ENCODE measurements at places on chromosomes 13 and 19.

DNA sequence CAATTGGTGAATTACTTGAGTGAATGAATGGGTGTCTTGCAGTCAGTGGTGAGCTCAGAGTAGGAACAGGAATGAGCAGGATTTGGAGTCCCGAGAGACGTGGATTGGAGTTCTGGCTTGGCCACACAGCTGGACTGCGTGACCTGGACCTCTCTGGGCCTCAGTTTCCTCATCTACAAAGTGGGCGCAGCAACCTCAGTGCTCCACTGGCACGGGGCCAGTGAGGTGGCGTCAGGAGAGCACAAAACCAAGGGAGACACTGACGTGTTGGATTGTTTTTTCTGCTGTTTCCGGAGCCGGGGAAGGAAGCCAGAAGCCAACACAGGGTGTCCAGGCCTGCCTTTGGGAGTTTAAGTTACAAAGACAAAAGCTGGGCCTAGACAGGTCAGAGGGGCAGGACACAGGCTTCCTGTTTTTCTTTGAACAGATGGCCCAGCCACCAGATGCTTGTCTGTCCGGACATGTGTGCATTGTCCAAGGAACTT, 6.5 kb upstream of the DOCK6 start:
- DNase-seq = no peak

- DNase-seq = no peak
These were observed 894.5 kb downstream of the PCDH9 start for GRCh38 chr13:66335626-66336025.

GRCh38 chr13:33284916-33285315, 639 bp downstream of the STARD13 start:
- DNase-seq = peak; percentile 13

DNA sequence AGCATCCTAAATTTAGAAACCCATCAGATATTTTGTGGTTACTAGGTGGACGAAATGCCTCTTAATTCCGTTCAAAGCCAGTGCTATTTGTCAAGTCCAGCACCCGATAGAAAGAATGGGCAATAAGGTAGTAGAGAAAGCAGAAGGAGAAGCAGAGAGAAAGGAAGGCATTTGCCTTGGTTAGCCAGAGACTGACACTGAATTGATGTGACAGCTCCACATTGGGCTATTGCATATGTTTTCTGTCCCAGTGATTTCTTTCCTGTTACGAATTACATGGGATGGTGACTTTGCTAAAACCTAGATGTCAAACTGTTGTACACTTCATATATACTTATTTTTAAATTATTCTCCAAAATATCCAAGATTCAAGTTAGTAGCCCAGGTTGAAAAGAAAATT, 542.6 kb downstream of the DCT start:
- no peak for DNase-seq

GRCh38 chr19:10773969-10774368, 56.1 kb downstream of the DNM2 start:
- no peak for DNase-seq

DNA sequence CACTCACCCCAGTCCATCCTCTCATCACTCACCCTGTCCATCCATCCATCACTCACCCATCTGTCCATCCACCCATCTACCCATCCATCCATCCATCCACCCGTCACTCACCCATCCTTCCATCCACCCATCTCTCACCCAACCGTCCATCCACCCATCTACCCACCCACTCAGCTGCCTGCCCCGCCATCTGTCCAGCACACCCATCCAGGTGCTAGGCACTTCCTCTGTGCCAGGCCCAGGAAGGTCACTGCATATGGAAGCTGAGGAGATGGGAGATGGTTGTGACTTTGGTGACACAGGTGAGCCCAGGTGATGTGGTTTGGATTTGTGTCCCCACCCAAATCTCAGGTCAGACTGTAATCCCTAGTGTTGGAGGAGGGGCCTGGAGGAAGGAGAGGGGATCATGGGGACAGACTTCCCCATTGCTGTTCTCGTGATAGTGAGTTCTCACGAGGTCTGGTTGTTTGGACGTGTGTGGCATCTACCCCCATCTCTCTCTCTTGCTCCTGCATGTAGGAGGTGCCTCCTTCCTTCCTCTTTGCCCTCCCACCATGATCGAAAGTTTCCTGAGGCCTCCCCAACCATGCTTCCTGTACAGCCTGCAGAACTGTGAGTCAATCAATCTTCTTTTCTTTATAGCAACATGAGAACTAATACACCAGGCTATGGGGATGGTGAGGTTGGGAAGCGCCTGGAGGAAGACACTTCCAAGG, 15.9 kb upstream of the C13orf46 start:
- no peak for DNase-seq

- no peak for DNase-seq
These were observed 30.6 kb downstream of the NLRP13 start for GRCh38 chr19:55901369-55902079.

- DNase-seq = no peak
These were observed 1217.5 kb downstream of the DIAPH3 start for GRCh38 chr13:58946274-58946673.

- DNase-seq = no peak
These were observed 184.9 kb downstream of the GGACT start for GRCh38 chr13:100403675-100404074.

- DNase-seq = no peak
These were observed 48.8 kb downstream of the DCLK1 start for GRCh38 chr13:36082396-36082795.

GRCh38 chr19:41895745-41896580, 13.0 kb downstream of the ARHGEF1 start:
- DNase-seq = no peak

- DNase-seq = no peak
These were observed 519 bp downstream of the ZNF551 start for GRCh38 chr19:57682226-57682766.

- DNase-seq = peak; percentile 82
These were observed 36.4 kb upstream of the IGFL4 start for GRCh38 chr19:46076951-46077814.

DNA sequence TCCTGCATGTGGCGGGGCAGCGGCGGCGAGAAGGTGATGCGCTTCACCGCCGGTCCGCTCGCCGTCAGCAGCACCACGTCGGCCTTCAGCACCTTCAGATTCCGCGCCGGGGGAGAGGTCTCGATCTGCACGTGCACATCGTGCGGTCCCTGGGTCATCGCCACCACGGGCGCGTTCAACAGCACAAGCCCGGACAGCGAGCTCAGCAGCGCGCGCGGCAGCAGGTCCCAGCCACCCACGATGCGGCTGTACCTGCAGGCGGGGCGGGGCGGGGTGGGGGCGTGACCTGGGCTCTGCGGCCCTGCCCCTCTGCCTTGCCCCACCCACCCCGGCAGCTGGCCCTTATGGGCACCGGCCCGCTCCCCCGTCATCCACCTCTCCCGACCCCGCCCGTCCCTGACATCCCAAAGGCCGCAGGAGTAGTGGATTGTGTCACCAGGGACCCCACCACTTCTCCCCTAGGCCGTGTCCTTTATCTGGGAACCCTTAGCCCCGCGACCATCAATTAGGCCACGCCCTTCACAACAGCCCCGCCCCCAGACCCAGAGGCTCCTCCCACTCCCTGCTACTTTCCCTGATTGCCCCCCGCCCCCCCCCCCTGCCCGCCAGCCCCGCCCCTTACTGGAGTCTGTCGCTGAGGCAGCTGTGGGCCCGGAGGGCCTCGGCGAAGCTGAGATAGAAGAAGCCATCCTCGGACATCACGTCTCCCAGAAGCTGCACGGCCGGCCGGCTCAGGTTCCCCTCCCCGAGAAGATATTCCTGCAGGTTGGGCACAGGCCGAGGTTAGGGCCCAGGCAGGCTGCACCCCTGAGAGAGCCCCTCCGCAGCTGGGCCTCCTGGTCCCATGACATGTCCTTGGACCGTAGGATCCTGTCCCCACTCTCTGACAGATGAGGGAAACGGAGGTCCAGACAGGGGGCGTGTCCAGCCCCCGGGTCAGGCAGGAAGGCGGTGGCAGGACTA, 6.1 kb downstream of the IL4I1 start:
- DNase-seq = no peak

DNA sequence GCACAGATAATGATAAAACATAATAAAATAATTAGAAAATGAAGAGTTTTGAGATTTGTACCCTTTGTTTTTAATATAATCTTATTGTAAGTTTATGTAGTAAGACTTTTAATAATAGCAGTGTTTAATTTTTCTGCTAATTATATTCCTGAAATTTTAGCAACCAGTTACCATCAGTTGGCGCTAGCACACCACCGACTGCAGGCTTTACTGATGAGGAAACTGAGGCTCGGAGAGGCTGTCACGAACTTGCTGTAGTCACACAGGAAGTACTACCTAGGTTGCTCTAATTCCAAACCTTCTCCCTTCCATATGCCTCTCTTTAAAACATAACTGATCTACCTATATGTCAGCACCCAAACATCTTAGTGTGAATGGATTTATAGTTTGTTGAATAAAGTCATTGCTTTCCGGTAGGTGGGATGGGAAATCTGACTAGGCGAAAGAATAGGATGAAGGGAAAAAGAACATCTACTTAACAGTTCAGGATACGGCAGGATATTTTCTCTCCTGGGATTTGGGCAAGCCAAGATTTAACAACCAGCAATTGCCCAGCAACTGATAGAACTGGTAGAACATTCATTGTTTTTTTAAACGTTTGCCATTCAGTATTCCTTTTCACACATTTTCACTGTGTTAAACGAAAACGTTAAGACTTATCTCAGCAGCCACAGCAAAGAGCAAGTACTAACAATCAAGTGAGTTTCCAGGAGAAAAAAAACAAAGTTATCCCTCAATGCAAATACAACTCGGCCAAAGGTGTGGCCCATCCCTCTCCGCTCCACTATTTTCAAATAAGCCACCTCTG, 822 bp upstream of the RFXAP start:
- no peak for DNase-seq

DNA sequence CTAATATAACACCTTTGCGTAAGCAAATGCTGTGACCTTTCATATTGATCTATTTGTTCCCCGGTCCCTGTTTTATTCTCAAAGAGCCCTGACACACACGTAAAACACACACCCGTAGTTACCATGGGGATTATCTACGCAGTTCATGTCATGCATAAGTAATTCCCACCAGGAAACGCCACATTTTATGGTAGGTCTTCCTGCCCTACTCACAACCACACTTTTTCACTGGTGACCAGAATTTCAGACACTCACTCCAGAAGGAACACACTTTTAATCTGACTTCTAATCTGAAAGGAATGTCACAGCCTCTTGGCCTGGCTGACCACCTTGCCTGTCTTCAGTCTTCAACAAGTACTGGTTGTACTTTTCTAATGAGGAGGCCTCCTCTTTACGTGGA, 46.8 kb downstream of the SLC7A1 start:
- no peak for DNase-seq

DNA sequence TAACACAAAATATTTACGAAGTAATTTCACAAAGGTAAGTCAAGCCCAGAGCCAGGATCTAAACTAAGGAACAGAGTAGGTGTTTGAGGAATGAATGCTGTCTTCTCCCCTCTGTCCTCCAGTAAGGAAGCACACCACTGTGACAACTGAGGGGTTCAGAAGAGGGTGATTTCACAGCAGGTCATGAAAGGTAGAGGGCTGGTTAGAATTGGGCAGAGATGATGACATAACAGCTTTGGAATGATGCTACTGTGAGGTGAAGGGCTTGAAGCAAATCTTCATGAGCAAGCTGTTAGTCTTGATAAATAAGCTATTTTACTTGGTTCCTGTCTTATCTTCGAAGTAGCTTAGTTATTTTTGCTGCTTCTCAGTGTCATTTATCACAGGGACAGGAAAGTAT, 498.6 kb downstream of the FGF9 start:
- no peak for DNase-seq

DNA sequence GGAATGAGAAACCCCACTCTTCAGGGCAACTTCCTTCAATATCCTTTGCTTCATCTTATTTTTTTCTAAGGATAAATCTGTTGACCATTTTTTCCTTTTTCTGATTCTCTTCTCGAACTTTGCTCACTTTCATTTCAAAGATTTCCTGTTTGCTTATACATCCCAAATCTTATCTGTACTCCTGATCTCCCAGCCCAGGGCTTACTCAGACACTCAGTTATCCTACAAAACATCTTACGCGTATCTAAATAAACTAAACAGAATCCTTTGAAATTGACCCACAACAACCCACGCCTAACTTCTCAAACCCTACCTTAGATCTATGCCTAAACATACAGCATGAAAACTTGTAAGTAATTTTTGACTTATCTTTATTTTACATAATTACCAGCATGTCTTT, 179.2 kb downstream of the ABCC4 start:
- no peak for DNase-seq

- DNase-seq = no peak
These were observed 13.3 kb upstream of the EMC10 start for GRCh38 chr19:50462970-50463369.

DNA sequence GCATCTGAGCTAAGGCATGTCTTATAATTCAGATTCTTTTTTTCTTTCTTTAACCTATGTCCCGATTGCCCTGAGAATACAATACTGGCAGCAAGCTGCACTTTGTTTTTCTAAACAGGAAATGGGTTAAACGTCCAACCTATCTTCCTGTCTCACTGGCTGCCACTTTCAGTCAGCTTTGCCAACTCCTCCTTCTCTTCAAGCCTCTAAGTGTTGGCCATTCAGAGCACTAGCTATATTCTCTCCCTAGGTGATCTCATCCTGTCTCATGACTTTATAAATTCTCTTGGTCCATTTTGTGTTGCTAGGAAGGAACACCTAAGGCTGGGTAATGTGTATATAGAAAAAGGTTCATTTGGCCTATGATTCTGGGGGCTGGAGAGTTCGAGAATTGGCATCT, 109.5 kb upstream of the TSC22D1 start:
- DNase-seq = no peak

DNA sequence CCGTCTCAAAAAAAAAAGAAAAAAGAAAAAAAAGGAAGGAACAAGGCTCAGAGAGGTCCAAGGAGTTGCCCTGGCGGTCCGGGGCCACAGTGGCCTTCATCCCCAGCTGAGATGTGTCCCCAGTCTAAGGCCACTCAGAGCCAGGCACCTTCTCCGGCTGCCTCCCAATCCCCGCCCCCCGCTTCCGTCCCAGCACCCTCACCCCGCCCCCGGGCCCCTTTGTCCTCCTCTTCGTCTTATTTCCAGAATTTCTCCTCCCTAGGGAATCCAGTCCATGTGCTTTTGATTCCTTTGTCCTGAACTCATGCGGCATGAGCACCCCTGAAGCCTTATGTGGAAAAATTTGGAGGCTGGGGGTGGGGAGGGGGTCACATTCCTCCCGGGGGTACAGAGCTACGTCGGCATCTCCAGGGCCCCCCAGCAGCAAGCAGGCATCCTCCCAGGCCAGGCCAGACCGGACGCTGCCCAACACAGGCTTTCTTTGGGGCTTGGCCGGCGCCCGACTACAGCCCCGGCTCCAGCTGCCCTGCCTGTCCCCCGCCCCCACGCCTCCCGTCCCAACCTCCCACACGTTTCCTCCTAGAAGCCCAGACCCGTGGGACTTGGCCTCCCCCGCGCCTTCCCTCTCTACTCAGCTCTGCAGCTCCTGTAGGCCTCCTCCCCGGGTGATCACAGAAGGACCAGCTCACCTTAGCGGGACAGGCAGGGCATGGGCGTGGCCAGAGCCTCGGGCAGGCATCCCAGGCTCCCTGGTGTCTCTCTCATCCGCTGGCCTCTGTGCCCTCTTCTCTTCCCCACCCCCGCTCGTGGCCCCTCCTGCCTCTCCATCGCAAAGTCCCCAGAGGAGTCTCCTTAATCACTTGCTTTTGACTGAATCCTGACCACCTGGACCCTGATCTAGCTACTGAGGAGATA, 17.8 kb upstream of the ADGRE5 start:
- no peak for DNase-seq
